Non-pigmented ciliary epithelial cell (primary cell): ENCODE measurements at places on chromosomes 3 and 15.

- DNase-seq, result no peak
Observed at GRCh38 chr3:23368731-23369130, 165.6 kb downstream of the UBE2E2 start.

GRCh38 chr3:8663177-8664061 is 18.8 kb upstream of the SSUH2 start:
- no peak for DNase-seq

GRCh38 chr3:81735334-81735733 is 26.1 kb downstream of the GBE1 start:
- no peak for DNase-seq

DNA sequence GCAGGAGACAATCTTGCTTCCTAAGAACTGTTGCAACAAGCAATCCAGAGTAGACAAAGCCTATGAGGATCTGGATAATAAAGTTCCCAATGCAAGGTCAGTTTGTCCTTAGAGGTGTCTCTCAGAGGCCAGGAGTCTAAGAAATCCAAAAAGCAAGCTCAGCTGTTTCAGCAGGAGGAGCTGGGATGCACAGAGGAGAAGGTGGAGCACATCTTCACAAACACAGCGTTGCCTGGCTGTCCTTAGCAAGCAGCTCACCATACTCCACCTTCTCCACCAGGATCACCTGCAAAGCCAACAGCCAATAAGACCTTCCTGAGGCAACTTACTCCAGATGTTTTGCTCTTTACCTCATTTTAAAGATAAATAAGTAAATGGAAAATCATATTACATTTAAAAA is 365 bp downstream of the ZBED2 start:
- no peak for DNase-seq

DNA sequence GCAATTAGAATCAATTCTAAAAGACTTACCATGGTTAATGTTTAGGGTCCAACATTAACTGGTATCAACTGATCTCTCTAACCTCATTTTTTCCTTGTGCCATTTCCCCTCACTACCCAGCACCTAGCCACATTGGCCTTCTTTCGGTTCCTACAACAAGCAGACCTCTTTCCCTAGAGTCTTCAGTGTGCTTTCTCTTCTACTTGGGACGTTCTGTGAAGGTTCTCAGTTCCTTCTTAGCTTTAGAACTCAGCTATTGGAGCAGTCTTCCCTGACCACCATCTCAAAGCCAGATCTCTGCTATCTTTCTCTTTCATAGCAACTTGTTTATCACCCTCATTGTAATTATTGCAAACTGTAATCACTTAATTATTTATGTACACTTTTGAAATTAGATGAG is 31.5 kb upstream of the MINDY4B start:
- DNase-seq, result no peak

DNA sequence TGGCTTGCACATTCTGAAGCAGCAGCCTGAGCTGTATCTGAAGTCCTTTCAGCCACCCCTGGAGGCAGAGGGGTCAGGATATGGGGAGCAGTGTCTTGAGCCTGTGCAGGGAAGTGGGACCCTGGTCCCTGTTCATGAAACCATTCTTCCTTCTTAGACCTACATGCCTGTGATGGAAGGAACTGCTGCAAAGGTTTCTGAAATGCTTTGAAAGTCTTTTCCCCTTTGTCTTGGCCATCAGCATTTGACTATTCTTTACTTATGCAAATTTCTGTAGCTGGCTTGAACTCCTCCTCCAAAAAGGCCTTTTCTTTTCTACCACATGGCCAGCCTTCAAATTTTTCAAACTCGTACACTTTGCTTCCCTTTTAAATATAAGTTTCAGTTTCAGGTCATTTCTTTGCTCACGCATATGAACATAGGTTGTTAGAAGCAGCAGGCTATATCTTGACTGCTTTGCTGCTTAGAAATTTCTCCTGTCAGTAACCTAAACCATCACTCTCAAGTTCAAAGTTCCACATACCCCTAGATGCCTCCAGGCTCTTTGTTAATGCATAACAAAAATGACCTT is 62.3 kb downstream of the GALK2 start:
- DNase-seq, result no peak

DNA sequence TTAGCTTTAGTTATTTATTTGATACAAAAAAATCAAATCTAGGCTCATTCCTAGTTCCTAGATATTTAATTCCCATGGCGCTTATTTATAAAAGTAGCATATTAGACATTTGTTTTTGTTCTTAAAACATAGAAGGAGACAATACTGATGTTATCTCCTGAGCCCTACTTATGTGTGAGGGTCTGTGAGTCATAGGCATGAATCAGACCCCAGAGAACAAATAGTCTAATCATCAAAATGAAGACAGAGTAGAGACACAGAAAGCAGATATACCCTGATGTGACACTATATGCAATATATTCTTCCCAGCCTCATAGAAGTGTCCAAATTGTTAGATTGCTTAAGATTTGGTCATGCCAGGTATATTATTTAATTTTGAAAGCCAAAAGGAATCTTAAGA is 44.9 kb downstream of the PEX5L start:
- no peak for DNase-seq

DNA sequence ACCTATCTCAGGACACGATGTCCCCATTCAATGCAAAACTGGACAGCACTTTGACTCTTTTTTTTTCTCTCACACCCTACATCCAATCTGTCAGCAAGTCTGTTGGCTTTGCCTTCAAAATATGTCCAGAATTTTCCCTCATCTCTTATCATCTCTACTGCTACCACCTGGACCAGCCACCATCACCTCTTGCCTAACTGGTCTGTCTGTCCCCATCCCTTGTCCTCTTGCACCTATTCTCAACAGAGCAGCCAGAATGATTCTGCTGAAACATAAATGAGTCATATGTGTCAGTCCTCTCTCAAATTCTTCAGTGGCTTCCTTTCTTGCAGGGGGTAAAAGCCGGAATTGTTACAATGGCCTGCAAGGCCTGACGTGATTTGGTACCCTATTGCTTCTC is 105.8 kb downstream of the CYP19A1 start:
- no peak for DNase-seq

DNA sequence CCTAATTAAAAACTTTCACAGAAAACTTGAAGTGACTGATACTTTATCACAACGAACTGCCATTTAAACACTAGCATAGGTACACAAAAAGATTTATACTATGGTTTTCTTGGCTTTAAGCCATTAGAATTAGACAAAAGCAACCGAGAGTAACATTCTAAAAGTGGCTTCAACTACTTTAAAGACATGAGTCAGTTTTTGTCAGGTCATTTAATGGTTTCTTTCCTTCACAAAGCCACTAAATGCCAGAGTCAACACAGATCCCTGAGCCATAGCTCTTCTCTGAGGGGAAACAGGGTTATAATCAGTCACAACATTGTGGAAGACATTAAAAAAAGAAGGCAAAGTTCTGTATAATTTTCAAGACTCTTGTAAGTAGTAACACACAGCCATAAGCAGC is 54.6 kb downstream of the CAPN3 start:
- DNase-seq, result no peak

DNA sequence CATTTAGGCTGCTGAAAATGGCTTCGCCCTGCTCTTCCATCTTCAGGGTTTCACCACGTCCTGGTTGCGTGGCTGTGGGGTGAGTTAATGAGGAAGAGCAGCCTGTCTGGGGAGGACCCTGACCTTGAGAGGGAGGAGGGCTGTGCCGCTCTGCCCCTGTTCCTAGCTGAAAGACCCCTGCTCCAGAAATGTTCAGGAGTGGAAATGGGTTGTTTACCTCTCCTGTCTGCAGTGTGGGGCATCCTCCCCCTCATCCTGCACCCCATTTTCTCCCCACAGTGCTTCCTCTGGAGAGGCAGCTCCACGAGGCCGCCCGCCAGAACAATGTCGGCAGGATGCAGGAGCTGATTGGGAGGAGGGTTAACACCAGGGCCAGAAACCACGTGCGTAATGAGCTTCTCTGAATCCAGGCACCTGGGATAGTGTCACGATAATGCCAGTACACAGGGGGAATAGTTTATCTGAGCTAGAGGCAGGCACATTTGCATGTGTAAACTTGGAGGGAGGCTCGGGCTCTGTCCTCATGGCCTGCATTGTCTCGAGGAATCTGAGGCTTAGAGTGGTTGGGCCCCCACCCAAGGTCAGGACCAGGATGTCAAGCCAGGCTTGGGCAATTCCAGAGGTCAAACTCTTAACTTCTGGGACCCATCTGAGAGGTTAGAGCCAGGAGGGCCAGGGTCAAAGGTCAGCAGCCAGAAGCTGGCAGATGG is 4.0 kb downstream of the ANKDD1A start:
- DNase-seq, result no peak

DNA sequence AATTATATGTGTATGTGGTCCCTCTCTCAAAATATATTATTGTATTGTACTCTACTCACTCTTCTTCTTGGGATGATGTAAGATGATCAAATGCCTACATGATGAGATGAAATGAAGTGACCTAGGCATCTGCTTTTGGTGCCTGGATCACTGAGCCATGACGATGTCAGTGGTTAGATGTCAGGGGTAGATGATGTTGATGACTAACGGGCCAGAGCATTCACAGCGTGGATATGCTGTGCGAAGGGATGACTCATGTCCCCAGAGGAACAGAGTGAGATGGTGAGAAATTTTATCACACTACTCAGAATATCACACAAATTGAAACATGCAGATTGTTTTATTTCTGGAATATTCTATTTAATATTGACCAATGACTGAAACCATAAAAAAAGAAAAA is 233.9 kb upstream of the CADM2 start:
- DNase-seq, result peak; percentile 85

- DNase-seq, result no peak
Observed at GRCh38 chr3:139519998-139520737, 19.4 kb downstream of the RBP1 start.

- DNase-seq, result no peak
Observed at GRCh38 chr15:52649686-52650085, 29.5 kb downstream of the ATOSA start.

DNA sequence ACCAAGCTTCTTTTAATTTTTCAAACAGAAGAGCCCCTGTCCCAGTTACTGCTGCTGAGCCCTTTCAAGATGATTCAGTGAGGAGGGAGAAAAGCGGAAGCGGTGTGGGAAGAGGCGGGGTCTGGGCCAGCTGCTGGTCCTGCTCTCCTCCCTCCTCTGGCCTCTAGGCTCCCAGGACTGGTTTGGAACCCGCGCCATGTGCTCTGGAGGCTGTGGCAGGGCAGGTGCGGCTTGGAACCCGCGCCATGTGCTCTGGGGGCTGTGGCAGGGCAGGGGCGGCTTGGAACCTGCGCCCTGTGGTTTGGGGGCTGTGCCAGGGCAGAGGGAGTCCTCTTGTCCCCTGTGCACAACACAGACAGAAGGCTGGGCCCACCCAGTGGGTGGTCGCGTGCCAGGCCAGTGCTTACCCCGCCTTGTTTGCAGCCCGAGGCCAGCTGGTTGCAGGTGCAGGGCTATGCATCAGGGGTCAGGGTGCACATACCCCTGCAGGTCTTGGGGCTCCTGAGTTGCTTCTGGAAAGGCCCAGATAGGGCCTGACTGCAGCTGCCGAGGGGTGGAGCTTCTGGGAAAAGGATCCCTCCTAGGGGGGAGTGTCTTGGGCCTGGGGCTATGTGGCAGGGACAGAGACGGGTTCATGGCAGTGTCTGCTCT is 12.2 kb downstream of the ALG1L2 start:
- no peak for DNase-seq

DNA sequence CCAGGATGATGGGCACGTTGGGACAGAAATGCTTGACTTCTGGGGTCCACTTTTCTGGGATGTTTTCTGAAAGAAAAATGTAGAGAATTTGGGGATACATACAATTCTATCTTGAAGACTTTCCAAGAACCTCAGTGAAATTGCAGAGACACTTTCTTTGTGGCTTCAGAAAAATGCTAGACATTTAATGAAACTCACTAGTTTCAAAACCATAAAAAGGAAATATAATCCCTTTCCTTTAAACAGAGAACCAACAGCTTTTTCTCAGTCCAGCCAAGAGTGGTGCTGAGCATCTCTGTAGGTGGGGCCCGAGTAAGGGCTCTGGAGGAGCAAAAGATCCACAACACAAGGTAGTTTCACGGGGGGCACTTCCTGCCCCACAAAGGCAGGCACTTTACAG is 4.4 kb upstream of the GPX1 start:
- DNase-seq, result no peak

DNA sequence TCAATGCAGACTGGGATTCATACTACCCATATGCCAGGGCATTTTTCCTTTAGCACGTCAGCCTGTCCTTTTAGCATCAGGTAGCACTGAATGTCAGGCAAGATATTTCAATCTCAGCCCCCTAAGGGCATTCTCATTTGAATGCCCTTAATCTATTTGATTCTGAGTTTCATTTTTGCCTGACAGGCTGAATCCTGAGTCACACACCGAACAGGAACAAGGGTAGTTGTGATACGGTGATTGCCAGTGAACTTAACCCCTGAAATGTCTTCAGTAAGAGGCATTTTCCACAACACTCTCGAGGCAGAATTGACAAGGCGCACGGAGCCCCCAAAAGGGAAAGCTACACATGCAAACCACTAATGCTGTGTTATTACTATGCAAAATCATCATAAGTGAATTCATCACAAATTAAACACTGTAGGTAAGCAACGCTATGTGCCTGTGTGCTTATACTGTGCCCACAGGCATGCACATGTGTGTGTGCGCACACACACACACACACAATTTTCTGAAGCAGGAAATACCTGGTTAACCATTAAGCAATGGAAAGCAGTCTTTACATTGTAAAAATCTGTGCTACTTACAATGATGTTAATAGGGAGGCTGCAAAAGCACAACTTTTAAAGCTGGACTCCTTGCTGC is 130.4 kb downstream of the ZNF385D start:
- DNase-seq, result no peak

- DNase-seq, result no peak
Observed at GRCh38 chr3:53022647-53023046, 23.2 kb downstream of the SFMBT1 start.

DNA sequence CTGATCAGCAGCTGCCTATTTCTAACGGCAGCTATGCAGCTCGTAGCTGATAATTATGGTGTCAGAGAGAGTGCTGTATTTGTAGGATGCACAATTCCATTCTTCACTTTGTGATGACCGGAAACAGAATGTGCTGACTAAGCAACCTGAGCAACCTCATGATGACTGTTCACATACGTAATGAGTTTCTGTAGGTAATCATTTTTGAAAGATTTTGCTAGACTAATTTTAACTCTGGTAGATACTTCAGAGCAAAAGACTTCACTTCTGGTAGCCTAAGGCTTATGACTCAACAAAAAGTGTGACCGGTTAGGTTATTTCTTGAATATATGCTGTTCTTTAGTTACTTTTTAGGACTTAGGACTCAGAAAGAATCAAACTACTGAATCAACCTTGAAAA is 567.7 kb downstream of the NAALADL2 start:
- no peak for DNase-seq

DNA sequence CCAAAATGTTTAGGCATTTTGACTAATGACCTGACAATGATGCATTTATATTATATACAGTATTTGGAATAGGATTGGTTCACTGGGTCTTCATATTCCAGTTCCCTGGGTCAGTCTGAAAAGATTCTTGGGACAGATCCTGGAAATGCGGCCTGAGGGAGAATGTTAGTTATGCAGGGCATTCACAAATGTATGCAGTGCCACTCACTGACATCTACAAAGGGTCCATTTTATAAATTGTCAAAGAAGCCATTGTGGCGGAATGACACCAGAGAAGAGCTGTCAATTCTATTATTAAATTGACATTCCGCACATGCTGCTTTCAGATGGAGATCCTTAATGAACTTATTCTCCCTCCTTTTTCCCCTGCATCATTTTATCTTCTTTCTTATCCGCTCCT is 176.6 kb downstream of the VGLL3 start:
- DNase-seq, result no peak
